ENCODE measurements at places on chromosomes 11 and 22.

DNA sequence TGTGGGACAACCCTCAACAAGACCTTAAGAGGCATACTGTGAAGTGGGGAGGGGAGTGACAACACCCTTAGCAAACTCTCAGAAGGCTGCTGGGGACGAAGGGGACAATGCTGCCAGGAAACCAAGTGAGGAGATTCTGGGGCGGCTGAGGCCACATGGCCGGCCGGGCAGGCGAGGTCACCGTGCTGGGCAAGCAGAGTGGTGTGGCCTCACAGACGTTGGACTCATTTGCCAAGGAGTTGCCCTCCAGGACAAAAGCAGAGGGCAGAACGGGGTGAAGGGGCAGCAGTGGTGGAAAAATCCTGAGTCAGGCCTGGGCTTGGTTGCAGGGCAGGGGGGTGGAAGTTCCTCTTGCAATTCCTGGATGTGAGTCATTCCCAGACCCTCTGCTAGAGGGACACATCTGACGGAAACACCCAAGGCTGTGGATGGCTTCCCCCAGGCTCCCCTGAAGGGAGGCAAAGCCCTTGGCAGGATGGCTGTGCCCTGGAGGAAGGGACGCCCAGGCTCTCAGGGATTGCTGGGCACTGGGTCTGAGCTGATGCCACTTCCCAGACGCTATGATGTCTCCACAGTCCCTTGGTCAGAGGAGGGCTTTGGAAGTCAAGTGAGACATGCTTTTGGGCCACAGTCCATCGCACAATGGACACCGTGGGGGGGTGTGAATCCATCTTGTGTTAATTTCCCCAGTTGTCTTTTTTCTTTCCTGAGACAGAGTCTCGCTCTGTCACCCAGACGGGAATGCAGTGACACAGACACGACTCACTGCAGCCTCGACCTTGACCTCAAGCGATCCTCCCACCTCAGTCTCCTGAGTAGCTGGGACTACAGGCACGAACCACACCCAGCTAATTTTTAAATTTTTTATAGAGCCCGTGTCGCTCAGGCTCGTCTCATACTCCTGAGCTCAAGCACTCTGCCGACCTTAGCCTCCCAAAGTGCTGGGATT is 16.2 kb upstream of the SHANK3 start:
- no peak for DNase-seq

GRCh38 chr11:42646959-42647358 is 664.8 kb upstream of the API5 start:
- no peak for DNase-seq

DNA sequence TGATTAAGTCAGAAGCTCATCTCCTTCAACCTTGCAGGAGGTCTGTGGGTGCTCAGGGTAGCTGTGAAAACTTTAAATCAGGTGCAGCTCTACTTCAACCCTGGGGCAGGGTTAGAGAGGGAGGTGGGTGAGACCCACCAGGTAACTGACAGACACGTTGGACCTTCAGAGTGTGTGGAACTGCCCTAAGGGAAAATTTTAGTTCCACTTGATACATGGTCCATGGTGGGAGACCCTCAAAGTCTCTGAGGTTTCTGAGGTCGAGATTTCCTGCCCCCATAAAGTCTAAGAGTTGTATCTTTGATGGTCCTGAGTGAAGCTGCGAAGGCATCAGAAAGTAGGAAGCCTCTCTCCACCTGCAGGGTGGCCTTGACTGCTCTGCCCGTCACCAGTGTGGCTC is 23.9 kb upstream of the NNMT start:
- DNase-seq = no peak

- no peak for DNase-seq
Observed at GRCh38 chr22:48555606-48556005, 1272.1 kb downstream of the BRD1 start.

- DNase-seq = no peak
Observed at GRCh38 chr11:112847568-112847967, 113.7 kb upstream of the NCAM1 start.

DNA sequence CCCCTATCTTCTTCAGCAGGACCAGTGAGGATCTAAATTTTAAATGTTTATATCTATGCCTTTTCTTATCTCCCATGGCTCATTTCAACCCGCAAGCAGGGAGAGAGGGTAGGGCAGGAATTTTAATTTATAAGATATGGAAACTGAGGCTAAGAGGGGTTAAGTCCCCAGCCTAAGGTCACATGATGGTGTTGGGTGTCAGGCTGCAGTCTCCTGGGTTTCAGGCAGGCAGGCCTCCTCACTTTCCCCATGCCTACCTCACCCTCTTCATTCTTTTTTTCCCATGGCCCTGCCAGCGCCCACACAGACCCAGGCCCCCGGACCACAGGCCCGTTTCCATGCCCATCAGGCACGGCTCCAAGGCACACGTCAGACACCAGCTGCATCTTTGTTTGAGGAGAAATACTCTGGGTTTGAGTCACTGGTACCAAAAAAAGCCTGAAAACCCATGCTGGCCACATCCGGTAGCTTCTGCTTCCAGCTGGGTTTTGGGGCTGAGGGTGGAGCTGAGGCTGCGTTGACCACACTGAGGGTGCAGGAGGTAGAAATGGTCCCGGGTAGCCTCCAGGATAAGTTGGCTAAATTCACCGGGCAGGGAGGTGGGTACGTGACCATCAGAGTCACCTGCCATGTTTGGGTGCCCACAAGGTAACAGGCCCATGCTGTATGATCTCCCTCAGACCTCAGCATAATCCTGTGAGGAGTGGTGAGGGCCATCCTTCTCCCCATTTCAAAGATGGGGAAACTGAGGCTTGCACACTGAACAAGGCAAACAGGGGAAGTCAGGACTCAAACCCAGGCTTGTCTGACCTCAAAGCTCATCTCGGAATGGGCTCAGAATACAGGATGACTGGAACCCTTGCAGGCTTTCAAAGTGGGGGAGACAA is 7.5 kb downstream of the CRYBB1 start:
- peak; percentile 30 for DNase-seq

DNA sequence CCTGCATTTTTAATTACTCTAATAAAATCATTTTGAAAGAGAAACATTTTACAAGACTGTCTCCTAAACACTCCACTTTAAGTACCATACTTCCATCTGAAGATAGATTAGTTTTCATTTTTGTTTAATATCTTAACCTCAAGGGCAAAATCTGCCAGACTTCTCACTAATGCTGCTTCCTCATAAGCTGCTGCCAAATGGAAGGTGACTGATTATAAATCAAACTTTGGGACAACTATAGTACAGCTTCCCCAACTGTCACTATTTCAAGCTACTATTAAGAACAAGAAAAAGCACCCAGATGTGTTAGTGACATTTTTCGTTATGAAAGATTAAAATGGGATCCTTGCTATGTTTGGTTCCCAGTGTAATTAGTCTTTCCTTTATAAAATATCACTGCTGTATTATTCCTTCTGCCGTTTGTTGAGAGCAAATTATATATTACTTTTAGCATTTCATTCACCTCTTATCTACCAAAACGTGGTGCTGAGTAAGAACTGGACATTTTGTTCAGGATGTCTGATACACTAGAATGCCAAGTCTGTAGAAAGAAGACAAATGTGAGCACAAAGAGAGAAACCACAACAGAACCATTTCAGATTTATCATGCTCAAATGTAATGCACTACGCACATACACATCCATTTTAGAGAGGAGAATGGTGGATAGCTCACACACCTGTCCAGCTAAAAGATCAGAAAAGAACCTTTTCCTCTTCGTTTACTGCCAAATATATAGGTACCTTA is 312.2 kb upstream of the C11orf87 start:
- no peak for DNase-seq

DNA sequence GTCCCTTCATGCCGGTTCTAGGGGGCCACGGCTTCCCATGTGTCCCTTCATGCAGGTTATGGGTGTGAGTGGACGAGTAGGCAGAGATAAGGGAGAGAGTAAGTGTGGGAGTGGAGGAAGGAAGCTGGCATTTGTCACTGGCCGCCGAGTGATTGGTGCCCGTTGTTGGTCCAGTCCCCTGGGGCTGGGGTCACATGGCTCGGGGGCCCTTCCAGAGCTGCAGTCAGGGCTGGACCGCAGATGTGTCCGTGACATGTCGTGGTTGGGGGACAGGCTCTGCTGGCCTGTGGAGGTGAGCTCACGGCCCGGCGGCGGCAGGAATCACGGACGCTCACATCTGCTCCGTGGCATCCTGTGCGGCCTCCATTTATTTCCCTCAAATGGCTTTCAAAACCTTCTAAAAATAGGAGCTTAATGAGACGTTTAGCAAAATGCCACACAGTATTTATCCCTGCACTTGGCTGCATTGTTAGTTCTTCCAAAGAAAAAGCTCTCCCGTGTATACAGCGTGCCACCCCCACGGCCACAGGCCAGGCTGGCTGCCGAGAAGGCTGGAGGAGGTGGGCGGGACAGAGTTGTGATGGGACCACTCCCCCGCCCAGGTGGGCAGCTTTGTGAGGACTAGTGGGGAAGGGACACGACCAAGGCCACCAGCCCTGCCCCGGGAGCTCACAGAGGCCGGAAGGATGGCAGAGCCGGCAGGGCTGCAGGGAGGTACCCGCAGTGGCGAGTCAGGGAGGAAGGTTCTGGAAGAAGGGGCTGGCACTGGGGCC is 386.7 kb downstream of the TBC1D22A start:
- DNase-seq = no peak

DNA sequence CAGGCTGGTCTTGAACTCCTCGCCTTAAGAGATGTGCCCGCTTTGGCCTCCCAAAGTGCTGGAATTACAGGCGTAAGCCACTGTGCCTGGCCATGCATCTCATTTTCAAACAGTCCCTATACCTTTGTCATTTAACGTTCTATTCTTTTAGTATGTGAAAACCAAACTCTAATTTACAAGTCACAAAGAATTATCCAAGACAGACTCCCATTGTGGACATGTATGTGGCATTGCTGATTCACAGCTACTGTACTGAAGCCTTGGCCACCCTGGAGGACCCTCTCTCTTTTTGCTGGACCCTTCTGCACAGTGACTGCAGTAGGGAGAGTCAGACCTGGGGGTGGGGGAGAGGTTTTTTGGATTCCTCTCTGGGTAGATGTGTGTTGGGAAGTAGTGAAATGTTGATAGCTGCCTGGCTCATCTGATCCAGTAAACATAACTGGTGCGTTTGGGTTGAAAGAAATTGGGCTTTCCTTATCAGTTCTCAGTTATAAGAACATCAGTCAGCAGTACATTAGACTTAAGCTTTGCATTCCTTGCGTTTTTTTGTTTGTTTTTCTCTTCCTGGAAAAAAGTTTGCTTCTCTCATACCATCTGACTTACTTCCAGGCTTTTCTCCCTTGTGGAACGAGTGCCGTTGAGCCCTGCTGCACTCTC is 65.9 kb downstream of the MED15 start:
- DNase-seq = no peak

DNA sequence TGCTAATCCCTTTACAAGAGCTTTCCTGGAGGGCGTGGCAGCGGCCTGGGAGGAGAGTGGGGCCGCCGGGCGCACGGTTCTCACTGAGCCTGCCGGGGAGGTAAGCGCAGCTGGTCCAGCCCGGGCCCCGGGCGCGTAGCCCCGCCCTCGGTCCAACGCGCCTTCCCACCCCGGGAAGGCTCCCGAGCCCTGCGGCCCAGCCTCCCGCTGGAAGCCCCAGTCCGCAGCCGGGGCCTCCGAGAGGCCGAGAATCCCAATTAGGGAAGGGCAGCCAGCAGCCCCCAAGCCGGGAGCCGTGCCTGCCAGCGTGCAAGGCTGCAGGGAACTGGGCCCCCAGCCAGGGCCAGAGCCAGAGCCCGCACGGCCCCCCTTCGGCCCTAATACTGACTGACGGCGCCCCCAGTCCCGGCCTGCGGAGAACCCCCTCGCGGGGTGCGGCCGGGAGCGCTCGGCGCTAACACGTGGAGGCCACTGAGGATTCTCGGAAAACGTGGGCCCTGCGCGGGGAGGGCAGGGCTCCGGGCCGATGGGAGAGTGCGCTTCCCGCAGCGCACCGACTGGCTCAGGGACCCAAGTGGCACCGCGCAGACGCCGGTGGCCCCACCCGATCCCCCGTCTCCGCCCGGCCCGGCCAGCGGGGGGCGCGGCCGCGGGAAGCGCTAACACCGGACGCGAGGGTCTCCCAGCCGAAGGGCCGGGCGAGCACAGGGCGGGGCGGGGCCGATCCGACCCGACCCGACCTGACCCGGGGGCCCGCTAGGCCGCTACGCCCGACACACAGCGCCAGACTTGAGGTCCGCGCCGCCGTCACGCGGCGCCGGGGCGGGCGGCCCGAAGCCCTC is 5.7 kb downstream of the ZFTA start:
- no peak for DNase-seq

GRCh38 chr11:129225190-129225589 is 33.1 kb upstream of the ARHGAP32 start:
- DNase-seq = no peak

GRCh38 chr11:44324749-44325525 is 15.0 kb upstream of the ALX4 start:
- DNase-seq = no peak

GRCh38 chr22:38148245-38148644 is 33.4 kb downstream of the PLA2G6 start:
- DNase-seq = no peak

GRCh38 chr11:1297576-1298473 is 11.6 kb downstream of the TOLLIP start:
- no peak for DNase-seq

DNA sequence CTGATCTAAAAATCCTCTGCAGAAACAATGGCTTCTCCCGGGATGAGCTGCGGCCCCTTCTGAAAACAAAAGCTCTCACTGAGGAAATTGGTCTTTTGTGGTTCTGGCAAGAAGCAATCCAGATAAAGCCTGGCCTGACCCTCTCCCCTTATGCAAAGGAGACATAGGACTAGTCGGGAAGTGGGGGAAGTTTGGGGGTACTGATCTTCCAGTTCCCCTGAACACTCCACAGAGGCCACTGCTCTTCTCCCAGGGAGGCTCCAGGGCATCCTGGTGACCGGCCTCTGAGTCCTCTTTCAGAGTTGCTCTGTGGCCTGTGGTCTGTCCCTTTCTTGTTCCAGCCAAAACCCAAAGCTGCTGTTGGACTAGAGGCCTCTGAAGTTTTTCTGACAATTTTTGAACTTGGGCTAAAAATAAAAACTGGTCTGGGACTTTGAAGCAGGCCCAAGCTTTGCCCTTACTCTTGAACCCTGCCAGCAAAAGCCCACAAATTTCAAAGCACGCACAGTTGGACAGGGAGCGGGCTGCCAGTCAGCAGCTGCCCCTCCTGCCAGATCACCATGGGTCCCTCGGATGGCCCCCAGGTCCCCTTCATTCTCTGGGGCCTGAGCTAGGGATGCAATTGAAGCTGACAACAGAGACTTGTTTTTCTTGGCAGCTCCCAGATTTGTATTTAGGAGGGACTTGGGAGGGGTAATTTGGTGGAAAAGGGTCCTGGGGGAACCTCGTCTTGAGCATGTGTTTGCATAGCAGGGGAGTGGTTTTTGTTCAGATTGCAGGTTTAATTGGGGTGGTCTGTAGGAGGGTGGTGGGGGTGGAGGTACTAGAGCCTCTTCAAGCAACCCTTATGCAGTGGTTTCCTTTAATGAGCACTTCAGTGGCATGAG is 381.6 kb upstream of the CADM1 start:
- no peak for DNase-seq
